GM20000 (cell line): ENCODE measurements at places on chromosomes 6 and 20.
A peak's percentile ranks its signal among the peaks of the same experiment; 100 is the strongest.

DNA sequence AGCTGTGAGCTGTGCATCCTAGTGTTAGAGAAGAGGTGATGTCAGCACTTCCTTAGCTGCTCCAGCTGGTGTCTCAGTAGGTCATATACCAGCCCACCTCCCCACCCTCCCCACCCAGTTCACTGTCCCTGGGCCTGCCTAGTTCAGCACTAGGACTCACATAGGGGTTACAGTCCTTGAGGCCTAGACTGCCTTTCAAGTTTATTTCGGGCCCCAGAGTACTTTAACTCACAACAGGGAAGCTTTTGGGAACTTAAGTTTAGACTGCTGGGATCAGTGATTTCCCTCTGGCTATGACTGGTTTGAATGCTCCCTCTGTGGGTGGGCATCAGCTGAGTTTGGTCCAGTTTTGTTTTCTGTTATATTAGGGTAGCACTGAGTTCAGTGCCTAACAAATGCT, 139.2 kb upstream of the MMS22L start:
- no peak for DNase-seq

DNA sequence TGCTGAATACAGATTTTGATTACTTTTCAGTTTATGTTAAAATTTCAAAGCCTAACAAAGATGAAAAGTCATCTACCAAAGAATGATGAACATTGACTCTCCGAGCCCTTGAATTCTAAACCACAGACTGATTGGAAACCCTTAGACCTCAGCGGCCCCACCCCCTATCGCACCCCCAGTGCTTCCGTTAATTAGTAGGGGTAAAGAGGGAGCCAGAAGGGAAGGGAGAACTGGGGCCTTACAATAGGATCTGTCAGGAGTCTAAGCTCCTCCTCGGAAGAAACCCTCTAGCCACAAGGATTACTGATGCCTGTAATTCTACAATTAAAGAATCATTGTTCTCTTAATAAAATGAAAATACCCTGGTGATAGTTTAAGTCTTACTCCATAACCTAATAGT, 79.7 kb upstream of the JARID2 start:
- DNase-seq = no peak

DNA sequence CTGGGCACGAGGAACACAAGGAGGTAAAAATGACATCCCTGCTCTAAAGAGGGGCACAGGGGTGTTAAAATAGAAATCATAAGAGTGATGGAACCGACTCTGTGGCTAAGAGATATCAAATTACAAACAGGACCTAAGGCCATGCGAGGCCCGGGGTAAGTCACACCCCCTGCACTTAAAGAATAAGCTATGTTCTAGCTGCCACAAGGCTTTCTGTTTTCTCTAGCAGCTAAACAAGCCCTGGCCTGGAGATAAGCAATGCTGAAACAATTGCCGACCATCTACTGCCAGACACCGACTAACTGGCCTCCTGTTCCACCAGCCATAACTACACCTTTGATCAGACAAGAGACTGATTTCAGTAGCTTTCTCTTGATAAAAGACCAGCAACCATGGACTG, 32.4 kb downstream of the MDGA1 start:
- DNase-seq = no peak

- DNase-seq = peak; percentile 30
Measured at GRCh38 chr6:99467509-99468106, 42.5 kb upstream of the PNISR start.

DNA sequence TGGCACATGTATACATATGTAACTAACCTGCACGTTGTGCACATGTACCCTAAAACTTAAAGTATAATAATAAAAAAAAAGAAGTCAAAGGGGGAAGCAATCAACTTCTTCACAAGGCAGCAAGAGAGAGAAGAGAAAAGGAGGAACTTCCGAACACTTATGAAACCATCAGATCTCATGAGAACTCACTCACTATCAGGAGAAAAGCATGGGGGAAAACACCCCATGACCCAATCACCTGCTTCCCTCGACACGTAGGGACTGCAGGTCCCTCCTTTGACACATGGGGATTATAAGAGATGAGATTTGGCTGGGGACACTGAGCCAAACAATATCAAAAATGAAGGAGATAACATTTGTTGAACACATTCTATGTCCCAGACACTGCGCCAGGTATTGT, 94.8 kb upstream of the PHACTR1 start:
- DNase-seq = no peak

DNA sequence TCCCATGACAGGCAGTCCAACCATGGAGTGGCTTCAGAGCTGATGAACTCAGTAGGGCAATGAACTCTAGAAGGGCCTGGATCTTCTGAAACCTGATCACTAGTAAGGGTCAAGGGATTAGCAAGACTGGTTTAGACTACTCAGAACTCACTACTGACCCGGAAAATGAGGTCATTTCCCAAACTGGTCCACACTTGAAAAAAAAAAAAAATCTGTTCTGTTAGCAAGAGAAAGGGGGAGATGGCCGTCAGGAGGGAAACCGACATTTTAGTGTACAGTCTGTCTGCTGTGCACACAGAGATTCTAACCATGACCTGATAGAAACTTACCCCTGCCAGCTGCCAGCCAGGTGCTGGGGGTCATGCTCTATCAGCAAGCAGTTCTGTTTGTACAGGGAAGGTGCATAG, 262.4 kb upstream of the AGPAT4 start:
- DNase-seq = no peak

DNA sequence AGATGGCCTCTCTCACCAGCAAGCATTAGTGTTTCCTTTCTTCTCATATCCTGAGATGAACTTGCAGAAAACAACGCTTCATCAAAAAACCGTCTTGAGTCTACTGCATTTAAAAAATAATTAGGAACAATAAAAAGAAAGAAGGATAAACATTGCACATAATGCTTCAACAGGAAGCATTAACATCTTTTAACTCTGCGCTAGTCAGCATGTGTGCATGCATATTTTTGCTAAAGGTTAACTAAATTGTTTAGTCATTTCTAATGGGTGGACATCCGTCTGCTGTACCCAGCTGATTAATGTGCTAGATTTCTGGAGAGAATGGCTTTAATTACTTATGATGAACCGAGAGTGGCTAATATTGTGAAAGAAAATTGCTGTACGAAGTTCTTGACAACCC, 349.3 kb downstream of the SOX4 start:
- DNase-seq = no peak

DNA sequence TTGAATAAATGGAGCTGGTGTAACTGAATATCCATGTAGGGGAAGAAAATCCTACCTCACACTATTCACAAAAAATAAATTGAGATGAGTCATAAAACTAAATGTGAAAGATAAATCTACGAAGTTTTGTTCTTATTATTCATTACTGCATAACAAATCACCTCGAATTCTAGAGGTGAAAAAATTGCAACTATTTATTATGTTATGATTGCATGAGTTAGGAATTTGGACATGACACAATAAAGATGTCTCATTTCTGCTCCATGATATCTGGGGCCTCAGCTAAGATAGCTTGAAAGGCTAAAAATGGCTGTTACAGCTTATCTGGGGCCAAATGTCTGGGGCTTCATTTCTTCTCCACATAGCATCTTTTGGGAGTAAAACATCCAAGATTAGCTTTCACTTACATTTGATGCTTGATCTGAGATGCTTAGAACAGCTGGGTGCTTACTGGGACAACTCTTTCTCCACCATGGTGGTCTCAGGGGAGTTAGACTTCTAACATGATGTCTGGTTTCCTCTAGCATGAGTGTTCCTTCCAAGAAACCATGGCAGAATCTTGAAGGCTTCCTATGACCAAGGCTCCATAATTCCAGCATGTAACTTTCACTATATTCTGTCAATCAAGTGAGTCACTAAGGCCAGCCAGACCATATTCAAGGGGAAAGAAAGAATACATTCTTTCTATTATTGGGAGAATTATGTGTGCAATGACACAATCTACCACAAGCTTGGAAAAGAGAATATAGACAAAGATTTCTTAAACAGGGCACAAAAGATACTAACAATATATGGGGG, 30.1 kb downstream of the OR2B6 start:
- DNase-seq = no peak

DNA sequence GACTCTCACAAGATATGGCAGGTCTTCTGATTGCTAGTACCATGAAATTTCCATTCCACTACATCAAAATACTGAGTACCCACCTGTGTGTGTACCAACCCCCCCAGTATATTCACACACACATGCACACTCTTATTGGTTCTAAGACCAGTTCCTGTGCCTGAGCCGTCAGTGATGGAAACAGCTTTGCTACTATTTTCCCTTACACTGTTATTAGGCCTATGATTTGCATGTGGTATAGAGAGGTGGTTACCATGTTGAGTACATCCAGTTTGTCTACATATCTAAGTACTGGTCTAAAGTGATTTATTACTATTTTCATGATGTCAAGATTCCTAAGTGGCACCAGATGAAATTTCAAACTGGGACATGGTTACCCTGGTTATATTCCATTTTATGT, 459.9 kb downstream of the BCKDHB start:
- no peak for DNase-seq

- no peak for DNase-seq
Measured at GRCh38 chr6:24451581-24452388, 37.6 kb downstream of the GPLD1 start.

DNA sequence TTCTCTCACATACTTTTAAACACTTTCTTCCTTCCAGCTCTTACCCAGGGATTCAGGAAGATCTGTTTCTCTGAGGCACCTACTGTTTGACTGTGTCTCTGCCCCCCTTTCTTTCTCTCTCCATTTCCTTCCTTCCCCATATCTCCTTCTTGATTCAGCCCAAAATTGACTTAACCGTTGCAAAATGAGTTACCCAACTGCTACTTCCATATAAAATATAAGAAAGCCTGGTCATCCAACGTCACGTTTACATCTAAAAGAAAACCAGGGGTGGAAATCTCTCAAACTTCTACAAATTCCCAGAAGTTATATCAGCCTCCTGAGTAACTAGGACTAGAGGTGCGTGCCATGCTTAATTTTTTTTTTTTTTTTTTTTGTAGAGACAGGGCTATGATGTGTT, 95.2 kb upstream of the INSM1 start:
- no peak for DNase-seq

- DNase-seq = no peak
Measured at GRCh38 chr20:11119573-11119972, 445.8 kb upstream of the JAG1 start.

- DNase-seq = no peak
Measured at GRCh38 chr6:11613858-11614257, 76.3 kb downstream of the TMEM170B start.

DNA sequence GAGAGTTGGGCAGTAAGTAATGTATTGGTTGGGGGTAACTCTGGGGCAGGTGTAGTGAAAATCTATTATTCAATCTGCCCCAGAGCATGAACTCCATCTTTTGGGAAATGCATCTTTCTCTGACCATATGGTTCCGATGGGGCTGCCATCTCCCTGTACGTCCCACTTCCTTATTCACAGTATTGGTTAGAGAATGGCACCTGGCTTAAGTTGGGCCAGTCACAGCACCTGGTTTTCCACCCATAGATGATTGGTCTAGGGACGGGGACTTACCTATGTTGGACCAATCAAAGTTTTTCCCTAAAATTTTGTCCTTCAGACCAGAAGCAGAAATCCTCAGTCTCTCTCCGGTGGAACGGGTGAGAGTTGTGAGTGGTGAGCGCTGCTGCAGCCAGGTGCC, 2.2 kb upstream of the RALY start:
- no peak for DNase-seq

DNA sequence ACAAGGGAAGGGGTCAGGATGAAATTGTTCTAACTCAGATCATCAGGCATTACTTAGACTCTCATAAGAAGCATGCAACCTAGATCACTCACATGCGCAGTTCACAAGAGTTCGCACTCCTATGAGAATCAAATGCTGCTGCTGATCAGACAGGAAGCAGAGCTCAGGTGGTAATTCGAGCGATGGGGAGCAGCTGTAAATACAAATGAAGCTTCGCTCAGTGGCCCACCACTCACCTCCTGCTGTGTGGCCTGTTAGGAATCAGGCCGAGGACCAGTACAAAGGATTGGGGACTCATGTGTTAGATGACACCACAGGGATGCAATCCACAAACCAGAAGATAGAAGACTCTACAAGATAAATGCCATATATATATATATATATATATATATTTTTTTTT, 31.5 kb upstream of the TOP1 start:
- DNase-seq = no peak

- DNase-seq = no peak
Measured at GRCh38 chr20:50058662-50059402, 54.1 kb downstream of the UBE2V1 start.

DNA sequence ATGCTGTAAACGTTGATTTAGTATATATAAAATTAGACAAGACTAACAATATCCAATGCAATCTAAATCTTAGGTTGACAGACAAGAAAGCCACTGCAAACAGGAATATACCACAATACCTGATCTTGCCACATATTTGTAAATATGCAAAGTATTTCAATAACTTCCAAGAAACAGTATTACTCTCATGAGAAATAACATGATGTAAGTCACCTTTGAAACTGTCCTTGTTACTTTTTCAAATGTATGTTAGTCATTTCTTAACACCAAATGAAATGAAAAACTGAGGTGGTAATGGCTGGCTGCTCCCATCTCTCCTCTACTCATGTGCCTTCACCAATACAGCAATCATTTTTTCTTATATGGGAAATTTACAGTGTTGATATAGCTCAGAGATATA, 118.7 kb downstream of the ATG5 start:
- DNase-seq = peak; percentile 6

GRCh38 chr20:10940941-10941340, 267.1 kb upstream of the JAG1 start:
- peak; percentile 65 for DNase-seq

DNA sequence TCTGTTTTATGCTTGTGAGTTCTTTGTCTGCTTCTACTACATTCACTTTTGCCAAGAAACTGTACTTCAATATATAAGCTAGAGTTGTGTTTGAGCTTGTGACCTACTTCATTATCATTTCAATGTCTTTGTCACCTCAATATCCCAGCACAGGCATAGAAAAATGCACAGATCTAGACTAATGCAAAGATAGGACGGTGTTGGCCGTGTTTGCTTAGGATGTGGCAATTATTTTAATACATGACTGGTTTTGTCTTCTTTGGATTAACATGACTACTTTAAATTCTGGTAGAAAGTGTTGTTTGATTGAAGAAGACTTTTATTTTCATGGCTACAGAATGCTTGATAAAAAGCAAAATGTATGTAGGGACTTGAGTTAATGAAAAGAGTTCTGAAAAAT, 1075.0 kb upstream of the GJE1 start:
- DNase-seq = no peak

GRCh38 chr20:11867291-11867919, 50.3 kb upstream of the BTBD3 start:
- no peak for DNase-seq

GRCh38 chr6:19811397-19812079, 25.6 kb upstream of the ID4 start:
- no peak for DNase-seq

DNA sequence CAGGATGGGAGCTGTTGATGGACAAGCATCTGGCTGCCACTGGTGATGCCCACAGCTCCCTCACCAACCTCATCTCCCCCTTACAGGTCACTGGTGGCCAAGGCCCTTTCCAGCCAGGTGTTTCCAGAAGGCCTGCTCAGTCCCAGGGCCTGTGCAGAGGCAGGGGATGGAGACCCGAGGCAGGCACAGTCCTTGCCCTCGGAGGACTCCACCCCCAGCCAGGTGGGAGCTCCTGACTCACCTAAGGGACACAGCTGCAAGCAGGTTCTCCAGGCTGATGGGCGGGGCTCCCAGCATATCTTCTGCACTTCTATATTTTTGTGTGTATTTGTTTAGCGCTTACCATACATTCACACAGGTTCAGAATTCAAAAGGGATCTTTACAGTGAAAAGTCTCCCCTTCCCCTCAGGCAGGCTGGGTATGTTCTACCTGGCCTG, 17.4 kb downstream of the PRPH2 start:
- no peak for DNase-seq
